ENCODE measurements at places on chromosomes 2 and 18.

DNA sequence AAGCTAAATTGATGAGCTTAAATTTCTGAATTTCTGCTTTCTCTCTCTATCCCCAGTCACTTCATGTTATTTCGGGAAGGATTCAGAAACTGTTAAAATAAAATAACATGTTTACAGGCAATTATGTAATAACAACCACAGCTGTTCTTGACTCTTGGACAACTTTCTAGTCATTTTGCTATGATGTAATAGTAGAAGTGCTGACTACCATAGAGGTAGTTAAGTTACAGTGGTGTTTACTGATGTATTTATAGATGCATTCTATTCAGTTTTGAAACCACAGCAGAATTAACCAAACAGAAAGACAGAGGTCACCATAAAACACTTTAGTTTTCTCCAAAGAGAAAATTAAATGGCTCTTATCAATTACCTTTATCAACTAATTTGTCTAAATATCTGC is 1292.0 kb upstream of the CHAC2 start:
- no peak for DNase-seq

DNA sequence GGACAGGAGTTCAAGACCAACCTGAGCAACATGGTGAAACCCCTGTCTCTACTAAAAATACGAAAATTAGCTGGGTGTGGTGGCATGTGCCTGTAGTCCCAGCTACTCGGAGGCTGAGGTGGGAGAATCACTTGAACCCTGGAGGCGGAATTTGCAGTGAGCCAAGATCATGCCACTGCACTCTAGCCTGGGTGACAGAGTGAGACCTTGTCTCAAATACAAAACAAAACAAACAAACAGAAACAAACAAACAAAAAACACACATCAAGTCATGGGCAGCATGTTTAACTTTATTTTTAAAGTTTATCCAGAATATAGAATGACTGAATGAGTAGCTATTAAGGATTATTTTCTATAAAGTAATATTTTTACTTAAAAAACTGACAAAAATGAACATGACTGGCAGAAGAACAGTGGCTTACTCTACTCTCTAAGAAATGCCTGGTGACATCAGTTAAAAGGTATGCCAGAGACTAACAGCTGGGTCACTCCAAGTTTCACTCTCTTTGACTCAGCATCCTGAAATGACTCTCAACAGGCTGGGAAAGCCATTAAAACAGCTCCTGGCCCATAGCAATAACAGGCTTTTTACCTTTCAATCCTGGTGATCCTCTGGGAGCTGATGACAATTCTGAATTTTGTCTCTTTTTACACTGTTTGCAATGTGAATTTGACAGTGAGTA is 281.6 kb upstream of the STON1 start:
- DNase-seq: no peak

- no peak for DNase-seq
Observed at GRCh38 chr18:74219056-74219455, 70.7 kb downstream of the TIMM21 start.

DNA sequence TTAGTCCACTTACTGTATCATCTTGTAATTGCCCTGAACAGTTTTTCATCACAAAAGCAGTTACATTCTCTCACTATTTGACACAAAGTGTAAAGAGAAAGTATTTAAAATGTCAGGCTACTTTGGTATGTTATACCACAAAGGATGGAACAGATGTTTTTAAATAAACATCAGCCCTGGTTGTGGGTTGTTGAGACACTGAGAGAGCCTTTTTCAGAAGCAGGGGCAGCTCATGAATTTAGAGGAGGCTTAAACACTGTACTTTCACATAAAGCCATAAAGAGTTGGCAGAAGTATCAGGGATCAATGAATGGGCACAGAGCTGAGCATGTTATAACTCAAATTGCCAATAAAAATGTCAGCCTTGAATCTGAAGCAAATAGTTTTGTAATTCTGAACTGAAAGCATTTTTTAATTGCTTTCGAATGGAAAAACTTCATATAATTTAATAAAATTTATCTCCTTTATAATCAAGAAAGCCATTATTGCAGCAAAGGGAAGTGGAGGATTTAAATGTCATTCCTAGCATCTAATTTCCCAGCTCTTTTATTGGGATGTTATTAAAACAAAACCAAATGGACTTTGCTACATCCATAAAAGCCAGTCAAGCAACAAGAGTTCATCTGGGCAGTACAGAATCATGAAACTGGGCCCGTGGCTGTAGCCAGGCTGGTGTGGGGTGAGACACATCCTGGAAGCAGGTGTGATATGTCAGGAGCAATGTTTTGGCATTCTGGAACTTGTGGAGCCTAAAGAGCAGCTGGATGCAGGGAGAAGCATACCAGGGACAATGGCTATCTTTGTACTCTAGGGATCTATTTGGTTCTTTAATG is 95.1 kb upstream of the NT5C1B start:
- DNase-seq: no peak

DNA sequence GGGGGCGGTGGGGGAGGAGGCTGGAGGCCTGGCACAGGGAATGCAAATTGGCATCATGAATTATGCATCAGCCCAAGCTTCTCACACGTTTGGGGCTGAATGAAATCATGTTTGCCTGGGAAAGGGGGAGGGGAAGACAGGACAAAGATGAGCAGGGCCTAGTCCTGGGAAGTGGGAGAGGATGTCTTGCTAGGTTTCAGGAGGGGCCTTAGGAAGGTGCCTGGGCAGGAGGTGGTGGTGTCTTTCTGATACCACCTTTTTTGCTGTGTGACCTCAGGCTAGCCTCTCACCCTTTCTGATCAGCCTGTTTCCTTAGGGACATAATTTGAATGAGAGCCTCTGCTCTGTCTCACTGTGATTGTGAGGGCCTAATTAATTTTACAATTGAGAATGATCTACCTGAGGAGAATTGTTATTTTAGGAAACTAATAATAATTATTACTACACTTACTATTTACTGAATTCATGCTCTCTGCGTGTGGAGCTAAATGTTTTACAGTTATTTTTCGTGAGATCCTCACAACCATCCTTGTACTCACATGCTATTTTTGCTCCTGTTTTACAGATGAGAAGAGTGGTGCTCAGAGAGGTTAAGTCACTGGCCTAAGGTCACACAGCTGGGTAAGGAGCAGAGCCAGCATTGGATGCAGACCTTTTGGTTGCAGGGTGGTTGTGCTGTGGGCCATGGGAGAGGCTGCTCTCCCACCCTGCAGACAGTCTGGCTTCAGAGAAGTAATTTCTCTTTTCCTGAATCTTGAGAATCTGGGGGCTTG is 39.6 kb downstream of the INHBB start:
- DNase-seq: no peak

- DNase-seq: no peak
Observed at GRCh38 chr18:10804126-10804525, 278.3 kb downstream of the NAPG start.

GRCh38 chr2:240531038-240531437 is 26.8 kb downstream of the ANKMY1 start:
- DNase-seq: no peak

DNA sequence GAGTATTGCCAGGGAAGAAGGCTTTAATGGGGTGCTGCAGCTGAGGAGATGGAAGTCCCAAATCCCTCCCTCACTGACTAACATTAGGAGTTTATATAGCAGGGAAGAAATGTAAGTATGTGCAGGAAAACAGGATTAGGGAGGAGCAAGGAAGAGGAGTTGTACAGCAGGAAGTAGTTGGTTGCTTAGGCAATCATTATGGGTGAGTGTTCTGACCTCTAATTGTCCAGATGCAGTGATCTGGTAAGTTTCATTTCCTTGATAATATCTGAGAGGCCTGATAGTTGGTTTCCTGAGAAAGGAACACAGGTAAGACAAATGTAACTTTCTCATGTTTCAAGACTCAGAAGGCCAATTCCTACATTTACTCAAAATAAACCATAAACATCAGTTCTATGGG is 331.9 kb upstream of the GULP1 start:
- no peak for DNase-seq

- no peak for DNase-seq
Observed at GRCh38 chr2:5549771-5550170, 142.4 kb upstream of the SOX11 start.

DNA sequence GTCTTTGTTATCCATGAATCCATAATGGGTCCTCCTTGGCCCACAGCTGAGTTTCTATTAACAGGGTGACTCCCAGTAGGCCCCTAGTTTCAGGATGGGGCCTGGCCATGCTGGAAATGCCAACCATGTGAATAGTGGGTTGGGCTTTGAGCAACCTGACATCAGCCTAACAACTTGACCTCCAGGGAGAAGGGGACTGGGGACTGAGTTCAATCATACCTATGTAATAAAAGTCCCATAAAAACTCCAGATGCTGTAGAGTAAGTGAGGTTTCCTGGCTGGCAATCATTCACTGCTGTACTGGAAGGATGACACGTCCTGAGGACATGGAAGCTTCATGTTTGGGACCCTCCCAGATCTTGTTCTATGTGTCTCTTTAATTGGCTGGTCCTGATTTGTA is 7.9 kb downstream of the REV1 start:
- no peak for DNase-seq

- DNase-seq: no peak
Observed at GRCh38 chr18:73613706-73614340, 533.8 kb downstream of the FBXO15 start.

GRCh38 chr2:203887677-203888076 is 20.1 kb downstream of the CTLA4 start:
- DNase-seq: no peak

GRCh38 chr18:79748321-79749180 is 49.2 kb upstream of the KCNG2 start:
- no peak for DNase-seq

GRCh38 chr2:235027558-235028214 is 75.9 kb downstream of the SH3BP4 start:
- DNase-seq: no peak

DNA sequence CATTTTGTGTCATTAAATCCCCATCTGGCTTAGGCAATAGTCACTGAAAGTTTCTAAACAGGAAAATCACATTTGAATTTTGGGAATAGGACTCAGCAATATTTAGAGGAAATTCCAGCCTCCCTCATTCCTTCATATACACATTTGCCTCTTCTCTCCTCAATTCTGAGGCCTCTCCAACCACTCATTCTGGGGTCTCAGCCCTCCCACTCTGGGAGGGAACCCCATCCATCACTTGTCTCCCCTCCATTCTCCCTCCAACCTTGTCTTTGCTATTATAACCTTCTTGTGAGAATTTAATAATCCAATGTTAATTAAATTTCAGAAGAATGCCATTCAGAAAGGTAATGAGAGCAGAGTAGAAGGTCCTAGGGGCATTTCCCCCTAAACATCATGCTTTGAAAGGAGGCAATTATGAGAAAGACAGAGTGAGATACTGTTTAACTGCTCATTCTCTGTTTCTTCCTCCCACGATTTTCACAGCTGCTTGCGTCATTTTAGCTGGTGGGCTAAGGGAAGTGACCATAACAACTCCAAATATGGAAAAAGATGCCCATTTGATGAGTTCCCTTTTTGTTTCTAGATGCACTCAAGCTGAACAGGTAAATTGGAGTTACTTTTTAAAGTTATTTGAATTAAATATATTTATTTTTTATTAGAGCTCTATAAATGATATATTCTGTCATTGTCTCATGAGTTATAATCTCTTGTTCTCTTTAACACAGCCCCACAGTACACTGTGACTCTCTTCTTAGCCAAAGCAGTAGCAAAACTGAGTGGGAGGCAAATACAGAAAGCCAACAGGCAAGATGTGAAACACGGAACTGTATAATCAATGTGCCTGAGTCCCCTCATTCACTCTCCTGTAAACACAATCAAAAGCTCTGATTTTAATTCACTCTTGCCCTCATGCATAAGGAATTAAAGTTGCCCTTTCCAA is 135.1 kb downstream of the DLGAP1 start:
- no peak for DNase-seq
